ENCODE measurements at places on chromosomes 5 and 9.

- DNase-seq: no peak
Observed at GRCh38 chr5:140258016-140258415, 44.9 kb downstream of the PFDN1 start.

DNA sequence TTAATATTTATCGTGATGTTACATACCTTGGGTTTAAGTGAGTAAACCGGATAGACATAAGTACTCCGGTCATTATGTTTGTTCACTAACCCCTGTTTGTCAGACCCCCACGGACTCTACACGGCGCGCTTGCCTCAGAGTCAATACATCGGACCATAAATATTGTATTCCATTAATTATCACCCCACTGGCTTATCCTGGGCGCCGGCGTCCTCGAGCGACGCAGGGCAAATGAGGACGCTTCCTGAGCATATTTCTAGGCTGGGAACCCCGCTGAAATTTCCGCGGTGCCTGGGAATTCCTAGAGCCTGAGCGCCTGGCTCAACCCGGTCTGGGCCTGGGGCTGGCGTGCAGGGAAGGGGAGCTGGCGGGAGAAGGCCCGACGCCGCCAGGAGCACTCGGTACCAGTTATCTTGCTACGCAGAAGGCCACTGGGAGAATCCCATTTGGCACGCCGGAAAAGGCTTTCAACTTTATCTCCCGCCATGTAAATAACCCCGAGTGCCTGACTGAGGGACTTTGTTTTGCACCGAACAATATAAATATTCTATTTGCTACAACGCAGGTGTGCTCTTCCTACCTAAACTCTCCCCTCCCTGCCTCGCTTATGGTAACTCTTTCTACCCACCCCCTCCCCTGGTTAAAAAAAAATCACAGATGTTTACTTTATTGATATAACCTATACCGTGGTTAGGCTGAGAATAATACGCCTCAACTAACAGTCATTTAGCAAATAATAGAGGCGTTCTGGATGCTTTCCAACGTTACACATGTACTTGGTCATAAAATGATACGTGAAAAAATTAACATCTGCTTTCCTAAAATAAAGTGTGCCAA, 19.4 kb downstream of the NR2F1 start:
- peak; percentile 90 for DNase-seq

- DNase-seq: no peak
Observed at GRCh38 chr9:113523421-113524141, 60.1 kb downstream of the RGS3 start.

DNA sequence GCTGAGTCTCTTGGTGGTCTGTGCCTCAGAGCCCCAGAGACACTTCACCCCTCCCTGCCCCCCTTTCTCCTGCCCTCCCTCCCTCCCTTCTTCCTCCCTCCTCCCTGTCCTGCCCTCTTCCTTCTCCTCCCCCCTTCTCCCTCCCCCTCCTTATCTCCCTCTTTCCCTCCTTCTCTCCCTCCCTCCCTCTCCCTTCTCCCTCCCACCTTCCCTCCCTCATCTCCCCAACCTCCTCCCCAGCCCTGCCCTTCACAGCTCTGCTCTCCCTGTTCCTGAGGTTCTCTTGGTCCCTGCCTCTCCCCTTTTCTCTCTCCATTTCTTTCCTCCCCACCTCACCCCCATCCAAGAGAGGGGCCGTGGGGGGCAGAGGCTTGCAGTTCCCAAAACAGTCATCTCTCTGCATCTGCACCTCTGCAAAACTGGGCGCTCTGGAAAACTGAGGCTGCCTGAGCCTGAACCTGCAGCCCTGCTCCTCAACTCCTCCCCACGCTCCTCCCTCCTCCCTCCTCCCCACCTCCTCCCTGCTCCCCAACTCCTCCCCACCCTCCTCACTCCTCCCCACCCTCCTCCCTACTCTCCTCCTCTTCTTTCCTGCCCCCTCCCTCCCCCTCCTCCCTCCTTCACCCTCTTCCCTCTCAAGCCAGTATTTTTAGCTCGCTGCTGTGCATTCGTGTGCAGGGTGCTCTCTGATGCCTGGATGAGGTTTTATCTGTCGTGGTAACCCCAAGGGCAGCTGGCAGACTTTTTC, 219.1 kb downstream of the C9orf50 start:
- DNase-seq: peak; percentile 80
